Neuronal stem cell (in vitro differentiated cells): ENCODE measurements at places on chromosomes 12 and 14.
A peak's percentile ranks its signal among the peaks of the same experiment; 100 is the strongest.

GRCh38 chr12:30631740-30632139 is 63.9 kb downstream of the IPO8 start:
- DNase-seq = no peak

- no peak for DNase-seq
These were observed 76.7 kb downstream of the TTC7B start for GRCh38 chr14:90739318-90740068.

DNA sequence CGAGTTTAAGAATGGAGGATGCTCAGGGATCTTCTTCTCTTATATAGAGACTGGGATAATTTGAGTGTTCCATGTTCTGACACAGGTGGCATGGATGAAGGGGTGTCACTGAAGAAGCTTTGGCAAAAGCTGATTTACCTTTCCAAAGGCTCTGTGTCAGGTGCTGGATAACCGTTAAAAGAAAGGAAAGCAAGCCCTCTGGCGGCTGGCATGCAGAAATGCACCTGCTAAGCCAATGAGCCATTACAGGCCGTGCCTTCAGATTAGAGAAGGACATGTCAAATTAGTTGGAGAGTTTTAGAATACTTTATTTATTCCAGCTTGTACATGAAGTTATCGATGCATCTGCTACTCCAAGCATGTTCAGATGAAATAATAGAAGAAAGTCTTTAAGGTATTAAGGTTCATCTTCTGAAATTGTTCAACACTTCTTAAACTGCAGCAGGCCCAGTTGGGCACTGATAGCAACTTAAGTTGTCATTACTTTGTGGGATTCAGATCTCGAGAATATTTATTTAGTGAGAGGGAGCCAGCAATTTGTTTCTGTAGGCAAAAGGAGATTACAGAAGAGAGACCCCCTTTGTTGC is 678.2 kb downstream of the NRXN3 start:
- DNase-seq = peak; percentile 58

DNA sequence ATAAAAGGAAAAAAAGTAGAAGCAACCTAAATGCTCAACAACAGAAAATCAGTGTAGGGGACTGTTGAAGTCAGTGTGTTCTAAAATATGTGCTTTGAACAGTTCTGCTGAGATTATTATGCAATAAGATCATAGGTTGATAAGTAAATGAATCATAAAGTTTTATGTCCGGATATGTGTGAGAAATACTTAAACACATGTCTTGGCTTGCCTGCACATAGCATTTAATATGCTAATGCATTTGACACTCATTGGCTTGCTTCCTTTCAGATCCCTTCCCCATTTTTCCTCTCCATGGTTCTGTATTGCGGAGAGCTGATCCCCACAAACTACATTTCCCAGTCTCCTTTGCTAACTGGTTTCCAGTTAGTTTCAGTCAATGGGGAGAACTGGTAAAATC is 573.8 kb upstream of the TBX3 start:
- no peak for DNase-seq

DNA sequence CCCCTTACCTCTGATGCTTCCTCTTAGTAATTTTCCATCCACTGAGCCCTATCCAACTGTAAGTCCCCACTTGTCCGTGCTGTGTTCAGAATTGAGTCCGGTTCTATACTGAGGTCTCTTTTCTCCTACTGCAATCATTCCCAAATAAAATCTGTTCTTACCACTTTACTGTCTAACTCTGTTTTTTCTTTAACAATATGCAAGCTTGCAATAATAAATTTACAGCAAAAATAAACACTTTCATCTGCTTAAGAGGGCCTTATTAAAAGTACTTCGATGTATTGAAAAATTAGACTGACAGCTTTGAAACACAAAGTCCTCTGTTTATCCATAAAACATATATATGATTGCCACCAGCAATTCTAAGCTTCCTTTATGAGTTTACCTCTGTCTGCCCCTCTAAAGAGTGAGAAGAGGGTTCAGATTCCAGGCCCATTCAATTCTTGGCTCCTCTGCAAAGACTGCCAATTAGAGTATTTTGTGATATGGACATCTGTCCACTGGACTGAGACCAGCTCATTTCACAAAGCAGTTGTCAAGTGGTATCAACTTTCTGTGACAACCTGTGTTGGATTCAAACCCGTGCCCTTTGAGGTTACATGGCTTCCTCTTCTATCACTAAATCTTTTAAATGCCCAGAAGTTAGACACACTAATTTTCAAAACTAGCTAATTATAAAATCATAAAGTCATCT is 39.9 kb upstream of the G2E3 start:
- no peak for DNase-seq
